ENCODE measurements at places on chromosomes 2 and 18.

GRCh38 chr2:74099835-74100234 lies 47.9 kb downstream of the BOLA3 start:
- DNase-seq, result no peak

DNA sequence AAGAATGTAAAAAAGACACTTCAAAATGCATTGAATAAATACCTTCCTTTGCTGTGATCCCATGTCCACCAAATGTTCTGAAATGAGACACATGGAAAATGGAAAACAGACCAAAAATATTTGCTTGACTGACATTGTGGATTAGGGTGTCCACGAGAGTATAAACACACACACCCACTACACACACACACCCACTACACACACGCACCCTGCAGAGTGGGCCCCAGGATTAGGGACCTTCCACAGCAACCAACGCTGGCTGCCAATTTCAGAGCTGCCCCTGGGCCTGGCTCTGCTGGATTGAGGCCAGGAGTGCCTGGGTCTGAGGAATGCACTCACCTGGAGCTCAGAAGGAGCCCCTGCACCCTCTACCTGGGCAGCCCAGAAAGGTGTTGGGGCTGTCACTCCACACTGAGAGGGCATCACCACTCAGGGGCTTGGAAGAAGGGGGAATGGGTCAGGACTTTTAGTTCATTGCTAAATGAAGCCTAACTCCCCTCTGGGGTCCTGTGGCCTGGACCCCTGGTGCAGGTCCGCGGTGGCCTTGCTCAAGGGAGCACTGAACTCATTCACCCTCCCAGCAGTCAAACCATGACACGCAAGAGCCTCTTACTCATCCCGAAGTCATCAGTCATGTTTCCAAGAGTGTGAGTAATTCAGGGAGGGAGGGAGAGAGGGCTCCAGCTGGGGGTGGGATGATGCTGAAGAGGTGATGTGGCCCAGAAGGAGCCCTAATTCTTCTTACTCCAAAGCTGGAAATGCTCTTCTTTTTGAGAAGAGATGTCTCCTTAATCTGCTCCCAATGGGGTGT lies 50.2 kb upstream of the PLB1 start:
- no peak for DNase-seq

DNA sequence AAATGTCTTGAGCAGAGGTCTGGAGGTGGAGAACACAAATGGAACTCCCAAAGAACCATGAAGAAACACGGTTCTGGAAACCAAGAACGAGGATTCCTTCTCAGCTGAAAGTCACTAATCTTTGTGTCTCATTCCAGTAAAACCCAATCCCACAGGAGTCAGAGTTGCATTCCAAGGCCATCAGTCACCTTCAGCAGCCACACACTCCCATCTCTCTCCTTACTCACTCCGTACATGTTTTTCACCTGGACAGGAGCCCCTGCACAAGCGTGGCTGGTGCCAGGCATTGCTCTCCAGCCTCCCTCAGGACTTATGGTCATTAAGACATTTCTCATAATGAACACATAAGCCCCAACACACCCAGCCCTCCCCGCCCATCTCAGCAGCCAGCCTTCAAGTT lies 175.4 kb upstream of the SIX2 start:
- no peak for DNase-seq

DNA sequence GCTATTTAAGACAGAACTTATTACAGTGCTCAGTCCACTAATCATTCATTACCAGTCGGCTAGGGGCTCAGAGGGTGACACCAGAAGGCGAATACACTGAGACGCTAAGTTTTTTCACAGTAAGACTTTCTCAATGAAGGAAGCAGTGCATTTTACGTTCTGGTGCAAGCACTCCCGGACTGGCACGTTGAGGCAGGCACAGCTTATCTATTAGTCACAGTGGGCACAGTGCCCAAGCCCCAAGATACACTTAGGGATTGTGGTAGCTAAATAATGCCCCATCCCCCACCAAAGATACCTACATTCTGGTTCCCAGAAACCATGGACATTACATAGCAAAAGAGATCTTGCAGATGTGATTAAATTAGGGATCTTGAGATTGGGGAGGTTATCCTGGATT lies 32.6 kb upstream of the BCL11A start:
- no peak for DNase-seq

DNA sequence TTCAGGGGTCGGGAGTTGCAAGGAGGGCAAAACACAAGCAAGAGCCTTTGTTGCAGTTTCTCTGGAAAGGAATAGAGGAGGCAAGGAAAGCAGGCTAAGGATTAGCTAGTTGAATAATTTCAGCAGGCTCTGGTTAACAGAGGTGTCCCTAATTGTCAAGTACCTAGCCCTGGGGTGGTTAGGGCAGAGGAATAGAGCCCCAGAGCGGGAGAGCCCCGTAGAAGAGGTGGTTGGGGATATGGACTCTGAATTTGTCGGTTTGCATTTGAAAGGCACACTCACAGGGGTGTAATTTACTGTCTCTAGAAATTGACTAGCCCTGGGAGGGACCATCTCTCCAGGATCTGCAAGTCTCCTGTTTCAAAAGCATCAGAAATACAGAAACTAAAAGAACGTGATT lies 1030.2 kb downstream of the TMEM182 start:
- no peak for DNase-seq

GRCh38 chr2:128280158-128280871 lies 38.4 kb downstream of the HS6ST1 start:
- no peak for DNase-seq

DNA sequence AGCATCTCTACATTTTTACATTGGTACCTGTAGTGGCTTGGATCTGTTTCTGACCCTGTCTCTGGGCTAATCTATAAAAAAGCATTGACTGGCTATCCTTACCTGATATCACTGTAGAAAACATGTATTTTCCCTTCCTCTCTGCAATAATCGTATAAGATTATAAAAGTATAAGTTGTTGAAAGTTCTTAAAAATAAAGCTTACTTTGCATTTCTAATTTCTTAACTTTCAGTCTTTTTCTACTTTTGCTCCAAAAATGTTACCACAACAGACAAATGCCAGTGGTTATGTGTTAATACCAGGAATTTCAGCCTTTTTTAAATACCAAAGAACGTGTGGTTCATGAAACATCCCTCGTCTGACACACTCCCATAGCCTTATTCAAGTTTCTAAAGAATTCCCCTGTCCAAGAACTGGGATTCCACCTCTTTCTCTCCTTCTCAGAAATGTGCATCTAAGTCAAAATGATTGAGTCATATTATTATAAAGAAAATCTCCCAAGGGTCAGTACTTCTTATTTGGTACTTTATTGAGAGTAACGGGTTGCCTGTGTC lies 28.5 kb upstream of the ACKR3 start:
- no peak for DNase-seq

- DNase-seq, result no peak
Observed at GRCh38 chr18:5998907-5999306, 103.6 kb upstream of the TMEM200C start.

DNA sequence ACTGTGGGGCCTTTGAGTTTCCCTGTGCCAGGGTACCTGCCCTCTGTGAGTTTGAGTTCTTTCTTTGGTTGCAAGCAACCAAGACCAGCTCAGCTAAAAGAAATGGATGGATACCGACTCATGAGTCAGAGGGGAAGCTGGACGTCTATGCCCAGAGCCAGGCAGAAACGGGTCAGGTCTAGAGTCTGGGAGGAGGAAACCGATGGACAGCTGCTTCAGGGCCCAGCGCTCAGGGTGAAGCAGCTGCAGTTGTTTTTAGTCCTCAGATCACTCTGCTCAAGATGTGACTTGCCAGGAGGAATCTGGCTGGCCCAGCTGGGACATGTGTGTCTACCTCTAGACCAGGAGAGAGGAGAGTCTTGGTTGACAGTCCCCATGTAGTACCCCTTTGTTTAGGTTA lies 10.1 kb upstream of the TYMS start:
- no peak for DNase-seq

- no peak for DNase-seq
Observed at GRCh38 chr2:187988348-187988747, 303.3 kb upstream of the GULP1 start.

DNA sequence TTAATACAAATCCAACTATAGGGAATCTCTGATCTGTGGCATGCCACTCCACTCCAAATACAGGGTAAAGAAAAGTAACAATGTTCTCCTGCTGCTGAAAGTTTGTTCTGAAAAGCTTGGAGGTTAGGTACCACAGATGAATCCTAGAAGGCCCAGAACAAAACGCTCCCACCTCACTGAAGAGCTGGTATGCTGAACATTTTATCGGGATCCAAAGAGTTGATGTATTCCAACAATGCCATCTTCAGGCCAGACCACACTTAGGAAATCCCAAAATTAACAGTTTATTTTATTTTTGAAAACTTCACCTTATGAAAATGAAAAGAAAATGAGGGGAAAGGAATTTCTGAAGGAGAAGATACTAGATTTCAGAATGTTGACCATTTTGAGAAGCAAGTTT lies 145.1 kb upstream of the CDH19 start:
- DNase-seq, result peak; percentile 46

DNA sequence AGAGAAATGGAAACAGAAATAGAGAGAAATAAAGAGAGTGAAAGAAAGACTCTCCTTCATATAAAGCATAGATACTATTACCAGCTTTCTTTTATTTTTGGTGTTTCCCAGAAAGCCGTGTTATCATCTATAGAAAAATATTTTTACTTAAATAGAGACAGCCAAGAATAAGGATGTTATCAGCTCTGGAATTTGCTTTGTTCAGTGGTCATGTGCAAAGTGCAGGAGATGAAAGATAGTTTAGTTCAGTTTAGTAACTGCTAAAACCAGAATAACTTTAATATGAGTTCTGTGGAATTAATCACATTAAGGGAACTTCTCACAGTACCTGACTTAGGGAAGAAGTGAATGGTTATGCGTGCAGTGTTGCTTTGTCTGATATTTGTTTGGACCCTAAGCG lies 140.4 kb downstream of the CALCRL start:
- no peak for DNase-seq

- DNase-seq, result no peak
Observed at GRCh38 chr2:200300638-200301314, 5.7 kb upstream of the SPATS2L start.

DNA sequence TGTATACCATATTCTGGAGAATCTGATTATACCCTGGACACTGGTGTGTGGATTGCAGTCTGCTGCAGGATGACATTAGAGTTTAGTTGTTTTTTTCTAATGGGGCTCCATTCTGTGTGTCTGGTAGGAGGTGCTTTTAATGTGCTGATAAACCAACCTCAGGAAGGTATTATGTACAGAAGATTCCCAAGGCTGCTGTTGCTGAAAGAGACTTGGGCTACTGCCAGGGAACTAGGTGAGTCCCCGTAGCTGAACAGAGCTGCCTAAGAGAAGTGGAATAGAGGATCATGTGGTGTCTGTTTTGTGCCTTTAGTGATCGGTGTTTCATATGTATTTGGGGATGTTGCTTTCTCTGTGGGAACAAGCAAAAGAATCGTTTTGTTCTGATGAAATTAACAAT lies 16.5 kb downstream of the SPATA3 start:
- no peak for DNase-seq

DNA sequence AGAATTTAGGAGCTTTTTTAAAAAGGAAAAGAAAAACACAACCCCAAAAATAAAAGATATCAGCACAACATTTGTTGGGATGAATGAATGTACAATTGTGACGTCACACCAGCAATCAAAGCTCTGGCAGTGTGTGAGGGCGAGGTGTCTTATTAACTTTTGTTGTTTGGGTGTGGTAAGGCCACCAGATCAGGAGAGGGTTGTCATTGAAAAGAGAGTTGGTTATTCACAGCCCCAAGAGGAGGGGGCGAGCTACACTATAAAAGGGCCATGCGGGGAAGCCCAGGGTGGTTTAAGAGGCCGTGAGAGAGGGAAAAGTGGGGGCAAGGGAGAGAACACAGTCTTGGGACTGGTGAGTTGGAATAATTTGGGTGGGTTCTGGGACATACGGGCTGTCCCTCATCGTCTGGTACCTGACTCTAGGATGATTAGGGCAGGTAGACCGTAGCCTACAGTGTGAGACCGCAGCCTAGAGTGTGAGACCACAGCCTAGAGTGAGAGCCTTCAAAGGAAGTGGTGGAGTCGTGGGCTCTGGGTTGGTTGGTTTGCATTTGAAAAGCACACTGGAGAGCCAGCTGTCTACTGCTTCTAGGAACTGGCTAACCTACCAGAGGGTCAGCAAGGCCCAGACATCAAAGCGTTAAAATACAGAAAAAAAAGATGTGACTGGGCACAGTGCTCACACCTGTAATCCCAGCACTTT lies 128.4 kb downstream of the INO80D start:
- DNase-seq, result no peak

DNA sequence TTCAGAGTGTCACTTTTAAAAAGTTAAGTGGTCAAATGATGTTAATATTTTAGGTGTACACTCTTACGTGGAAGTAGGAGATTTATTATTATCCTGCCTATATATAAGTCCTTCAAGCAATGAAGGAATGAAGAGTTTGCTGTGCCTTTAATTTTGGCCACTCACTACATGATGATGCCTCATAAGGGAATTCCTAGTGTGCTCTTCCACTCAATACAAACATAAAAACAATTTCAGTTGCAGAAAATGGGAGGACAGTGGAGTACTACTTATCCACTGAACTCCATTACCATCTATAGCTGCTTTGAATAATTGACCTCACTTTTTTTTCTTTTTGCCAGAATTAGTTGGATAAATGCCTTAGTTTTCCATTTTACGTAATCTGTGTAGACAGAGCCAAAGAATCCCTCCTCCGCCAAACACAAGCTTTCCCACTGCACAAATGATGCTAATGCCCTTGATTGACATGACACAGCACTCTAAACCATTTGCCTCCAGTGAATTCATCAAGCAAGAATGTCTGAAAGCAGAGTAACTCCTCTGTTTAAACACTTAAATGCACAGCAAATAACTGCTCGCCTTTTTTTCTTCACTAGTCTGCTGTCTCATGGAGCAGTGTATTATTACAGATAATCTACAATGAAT lies 751.1 kb upstream of the FANCL start:
- DNase-seq, result no peak

GRCh38 chr18:41700416-41700815 lies 254.6 kb upstream of the PIK3C3 start:
- DNase-seq, result no peak

- no peak for DNase-seq
Observed at GRCh38 chr2:238908960-238909951, 61.4 kb downstream of the TWIST2 start.

GRCh38 chr18:48884306-48884705 lies 66.5 kb downstream of the SMAD7 start:
- DNase-seq, result no peak

GRCh38 chr2:152433289-152433688 lies 98.3 kb downstream of the FMNL2 start:
- no peak for DNase-seq

DNA sequence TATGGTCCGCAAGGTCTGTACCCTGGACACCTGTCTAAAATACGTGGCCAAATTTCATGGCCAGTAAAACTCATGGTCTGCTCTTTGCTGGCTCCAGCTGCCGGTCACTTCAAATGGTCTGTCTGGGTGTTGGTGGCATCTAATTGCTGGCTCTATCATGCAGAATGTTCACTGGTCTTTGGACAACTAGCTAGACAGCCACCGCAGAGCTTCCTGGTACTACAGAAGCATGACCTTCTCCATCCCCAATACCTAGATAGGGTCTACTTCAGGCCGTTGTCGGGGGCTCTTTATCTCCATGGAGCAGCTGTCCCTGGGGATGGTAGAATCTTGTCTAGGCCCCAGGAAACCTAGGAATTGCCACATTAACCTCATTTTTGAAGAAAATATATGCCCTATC lies 88.4 kb upstream of the RMDN2 start:
- no peak for DNase-seq

Measured in D341Med (cell line).